ENCODE measurements at places on chromosomes 4 and X.

- no peak for DNase-seq
These were observed 90.5 kb downstream of the STOX2 start for GRCh38 chr4:183995570-183995969.

- no peak for DNase-seq
These were observed 64.1 kb upstream of the PDGFRA start for GRCh38 chr4:54165011-54165410.

DNA sequence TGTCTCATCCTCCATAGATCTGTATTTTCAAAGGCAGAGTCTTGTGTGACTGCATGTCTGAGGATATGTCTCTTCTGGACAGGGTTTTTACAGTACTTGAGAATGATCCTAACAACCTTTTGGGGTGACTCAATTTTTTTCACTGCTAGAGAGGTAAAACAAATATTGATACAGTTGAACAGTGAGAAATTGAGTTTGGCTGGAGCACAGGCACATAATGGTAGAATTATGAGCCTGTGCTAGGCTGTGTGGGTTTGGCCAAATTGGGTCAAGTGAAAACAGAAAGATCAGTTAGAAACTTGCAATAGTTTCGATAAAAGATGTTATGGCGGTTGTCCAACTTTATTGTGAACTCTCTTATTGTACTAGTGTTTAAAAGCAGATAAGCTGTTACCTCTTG lies 23.3 kb upstream of the EOLA2 start:
- no peak for DNase-seq

- DNase-seq: no peak
These were observed 12.3 kb upstream of the SYTL5 start for GRCh38 chrX:37993837-37994619.

Data from adrenal gland (tissue), 19 donors.